ENCODE measurements at places on chromosomes 1 and 21. TPM values are rescaled to one million over a fixed set of nuclear protein-coding genes. Genes with fewer than 3 reads are reported as not detected.

- no peak overlapping the region for H3K27ac ChIP-seq
- H3K36me3 ChIP-seq, result peaks cover 4% of the 10 kb centered on the region
- no peak for DNase-seq
- peaks cover 44% of the 10 kb centered on the region for H3K4me1 ChIP-seq
- H3K27me3 ChIP-seq, result no peaks in the 10 kb centered on the region
- H3K4me3 ChIP-seq, result no peak overlapping the region
Measured at GRCh38 chr1:180253585-180254495, 23.8 kb downstream of the LHX4 start.

DNA sequence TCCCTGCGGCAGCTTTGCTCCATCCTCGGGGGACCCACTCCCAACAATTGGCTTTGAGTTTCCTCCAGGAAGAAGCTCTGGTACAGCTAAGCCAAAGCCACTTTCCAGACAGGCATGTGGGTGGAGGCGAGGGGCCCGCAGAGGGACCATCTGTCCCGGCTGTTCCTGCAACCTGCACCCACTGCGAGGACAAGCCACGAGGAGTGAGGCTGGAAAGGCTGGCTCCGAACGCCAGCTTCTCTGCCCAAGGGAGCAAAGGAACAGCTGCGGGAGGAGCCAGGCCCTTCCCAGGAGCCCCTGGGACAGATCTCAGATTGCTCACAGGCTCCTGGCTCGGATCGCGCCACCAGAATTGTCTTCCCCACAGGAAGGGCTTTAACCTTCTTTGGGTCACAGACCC lies 28.3 kb upstream of the PEF1 start:
- no peak overlapping the region for H3K4me3 ChIP-seq
- H3K4me1 ChIP-seq, result peaks cover 16% of the 10 kb centered on the region
- no peak overlapping the region for H3K27ac ChIP-seq
- no peak for DNase-seq
- H3K36me3 ChIP-seq, result no peaks in the 10 kb centered on the region

DNA sequence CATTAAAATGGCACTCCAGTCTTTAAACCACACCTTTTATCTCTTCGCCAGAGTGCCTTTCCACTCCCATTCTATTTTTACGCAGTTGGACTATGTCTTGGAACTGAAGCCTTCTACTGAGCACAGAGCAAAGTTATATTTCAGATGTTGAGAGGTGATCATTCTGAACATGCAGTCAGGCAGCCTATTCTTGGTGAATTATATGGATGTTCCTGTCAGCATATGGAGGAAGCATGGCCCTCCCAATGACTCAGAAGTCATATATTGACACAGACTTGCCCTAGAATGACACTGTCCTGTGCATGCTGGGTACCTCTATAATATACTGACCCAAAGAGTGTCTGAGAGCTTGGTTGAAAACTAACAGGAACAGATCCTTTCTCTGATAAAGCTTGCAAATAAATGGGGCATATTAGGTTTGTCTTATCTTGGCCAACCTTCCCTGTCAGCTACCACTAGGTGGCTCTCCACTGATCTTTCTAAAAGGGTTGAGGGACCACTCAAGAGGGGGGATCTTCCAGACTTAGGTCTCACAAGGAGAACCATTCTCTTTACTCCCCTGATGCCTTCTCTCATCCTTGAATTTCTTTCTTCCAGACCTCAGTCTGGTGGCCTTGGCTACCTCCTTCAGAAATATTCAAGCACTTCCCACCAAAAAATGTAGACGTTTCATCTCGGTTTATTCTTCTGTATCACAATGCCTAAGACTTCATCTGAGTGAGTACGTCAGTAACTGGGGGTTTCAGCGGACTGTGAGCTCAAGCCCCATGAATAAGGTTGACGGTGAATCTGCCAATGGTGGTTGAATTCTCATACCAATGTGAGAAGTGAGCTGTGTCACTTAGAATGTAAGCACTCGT lies 11.8 kb upstream of the ALG14 start:
- no peak overlapping the region for H3K27ac ChIP-seq
- no peaks in the 10 kb centered on the region for H3K27me3 ChIP-seq
- peaks cover 29% of the 10 kb centered on the region for H3K4me1 ChIP-seq

DNA sequence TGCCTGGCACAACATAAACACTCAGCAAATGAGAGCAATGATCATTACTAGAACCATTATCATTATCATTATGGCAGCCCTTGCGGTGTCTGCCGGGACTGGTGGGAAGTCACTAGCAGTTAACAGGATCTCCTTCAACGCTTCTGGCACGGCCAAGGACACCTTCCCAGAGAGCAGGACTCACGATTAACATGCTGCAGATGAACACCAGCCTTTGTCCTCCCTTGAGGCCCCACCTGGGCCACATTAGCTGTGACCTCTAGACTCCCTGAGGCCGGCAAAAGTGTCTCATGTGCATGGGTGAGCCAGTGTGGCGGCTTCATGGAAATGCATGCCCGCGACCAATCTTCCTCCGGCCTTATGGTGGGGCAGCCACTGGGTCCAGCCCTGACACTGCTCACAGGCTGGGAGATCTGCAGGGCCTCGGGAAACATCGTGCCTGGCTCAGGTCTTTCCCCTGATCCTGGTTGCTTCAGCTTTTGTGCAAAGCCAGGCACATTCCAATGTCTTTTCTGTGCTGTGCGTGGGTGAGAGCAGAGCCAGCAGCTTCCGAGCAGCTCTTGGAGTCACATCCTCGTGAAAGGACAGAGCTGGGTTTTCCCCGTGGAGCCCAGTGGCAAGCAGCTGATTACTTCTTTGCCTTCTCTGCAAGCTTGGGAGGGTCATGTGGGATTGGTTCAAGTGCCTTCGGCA lies 107.3 kb downstream of the HMGB4 start:
- peaks cover 6% of the 10 kb centered on the region for H3K36me3 ChIP-seq
- no peaks in the 10 kb centered on the region for H3K27me3 ChIP-seq
- peak overlapping the region; percentile 56 for H3K27ac ChIP-seq
- no peak overlapping the region for H3K4me3 ChIP-seq
- H3K4me1 ChIP-seq, result peaks cover 38% of the 10 kb centered on the region

NOS1AP gene
- total RNA-seq, result 14.7 TPM

TRAF3IP3 gene
- 0.71 TPM for total RNA-seq

- no peaks in the 10 kb centered on the region for H3K36me3 ChIP-seq
- no peak overlapping the region for H3K27ac ChIP-seq
- H3K4me1 ChIP-seq, result no peaks in the 10 kb centered on the region
- no peak for DNase-seq
- peaks cover 8% of the 10 kb centered on the region for H3K27me3 ChIP-seq
Measured at GRCh38 chr1:35675773-35676172, 34.4 kb upstream of the PSMB2 start.

HAO2 gene
- 0.53 TPM for total RNA-seq

DNA sequence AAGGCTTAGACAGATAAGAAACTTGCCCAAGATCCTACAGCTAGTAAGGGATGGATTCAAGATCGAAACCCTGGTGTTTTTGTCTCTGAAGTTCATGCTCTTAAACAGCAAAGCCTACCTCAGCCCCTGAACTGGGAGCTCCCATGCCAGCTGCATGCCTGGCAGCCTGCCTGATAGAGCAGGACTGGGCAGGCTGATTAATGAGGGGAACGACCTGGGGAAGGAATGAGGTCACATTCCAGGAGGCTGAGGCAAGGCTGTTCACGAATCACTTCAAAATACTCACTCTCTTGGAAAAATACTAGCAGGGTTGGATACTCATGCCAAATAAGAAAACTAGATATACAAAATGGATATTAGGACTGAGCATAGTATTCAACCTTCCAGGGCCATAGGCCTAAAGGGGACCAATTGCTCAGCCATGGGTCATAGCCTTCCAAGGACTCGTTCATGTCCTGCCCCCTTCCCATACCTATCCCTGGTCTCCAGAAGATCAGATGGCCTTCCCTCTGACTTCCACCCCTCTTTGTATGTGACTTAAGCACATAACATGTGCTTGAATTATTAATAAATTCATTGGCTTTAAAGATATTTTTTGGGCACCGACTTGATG lies 15.6 kb upstream of the TACSTD2 start:
- no peak overlapping the region for H3K27ac ChIP-seq
- H3K4me1 ChIP-seq, result no peaks in the 10 kb centered on the region
- no peak for DNase-seq
- no peak overlapping the region for H3K4me3 ChIP-seq

- no peaks in the 10 kb centered on the region for H3K36me3 ChIP-seq
- no peak for DNase-seq
- no peaks in the 10 kb centered on the region for H3K4me1 ChIP-seq
Measured at GRCh38 chr1:97252076-97252475, 530.5 kb downstream of the PTBP2 start.

DNA sequence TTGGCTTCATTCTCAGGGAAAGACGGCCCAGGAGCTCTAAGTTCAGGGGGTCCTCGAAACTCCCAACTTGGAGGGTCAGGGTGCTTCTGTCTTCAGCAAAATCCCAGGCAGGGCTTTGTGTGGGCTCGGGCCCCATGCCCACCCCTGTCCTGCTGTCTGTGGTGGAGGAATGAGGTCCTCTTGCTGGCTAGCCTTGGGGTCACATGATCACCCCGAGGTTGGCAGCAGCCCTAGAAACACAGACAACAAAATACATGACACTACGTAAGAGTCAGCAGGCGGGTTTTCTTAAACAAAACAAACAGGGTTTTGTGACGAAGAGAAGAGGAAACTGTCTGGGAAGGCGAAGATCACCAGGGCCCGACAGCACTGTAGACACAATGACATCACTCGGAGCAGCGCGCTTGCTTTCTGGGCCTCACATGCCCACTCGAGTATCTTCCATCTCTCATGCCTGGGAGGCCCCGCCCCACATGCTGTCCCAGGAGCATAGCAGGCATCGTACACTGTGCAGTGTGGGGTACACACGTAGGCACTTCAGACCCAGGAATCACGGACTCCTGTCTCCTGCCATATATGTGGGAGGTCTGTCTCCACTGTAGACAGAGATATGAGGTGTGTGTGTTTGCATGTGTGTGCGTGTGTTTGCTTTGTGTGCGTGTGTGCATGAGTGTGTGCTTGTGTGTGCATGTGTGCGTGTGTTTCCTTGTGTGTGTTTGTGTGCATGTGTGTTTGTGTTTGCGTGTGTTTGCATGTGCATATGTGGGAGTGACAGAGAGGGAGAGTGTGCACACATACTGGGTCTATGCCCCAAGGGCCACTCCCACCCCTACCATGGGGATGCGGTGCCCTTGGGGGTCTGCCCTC lies 94.7 kb downstream of the SIK1 start:
- H3K36me3 ChIP-seq, result peaks cover 2% of the 10 kb centered on the region
- DNase-seq, result no peak
- H3K27ac ChIP-seq, result peak overlapping the region; percentile 54
- H3K4me1 ChIP-seq, result peaks cover 15% of the 10 kb centered on the region

MATN1 gene
- 0.24 TPM for total RNA-seq

DNA sequence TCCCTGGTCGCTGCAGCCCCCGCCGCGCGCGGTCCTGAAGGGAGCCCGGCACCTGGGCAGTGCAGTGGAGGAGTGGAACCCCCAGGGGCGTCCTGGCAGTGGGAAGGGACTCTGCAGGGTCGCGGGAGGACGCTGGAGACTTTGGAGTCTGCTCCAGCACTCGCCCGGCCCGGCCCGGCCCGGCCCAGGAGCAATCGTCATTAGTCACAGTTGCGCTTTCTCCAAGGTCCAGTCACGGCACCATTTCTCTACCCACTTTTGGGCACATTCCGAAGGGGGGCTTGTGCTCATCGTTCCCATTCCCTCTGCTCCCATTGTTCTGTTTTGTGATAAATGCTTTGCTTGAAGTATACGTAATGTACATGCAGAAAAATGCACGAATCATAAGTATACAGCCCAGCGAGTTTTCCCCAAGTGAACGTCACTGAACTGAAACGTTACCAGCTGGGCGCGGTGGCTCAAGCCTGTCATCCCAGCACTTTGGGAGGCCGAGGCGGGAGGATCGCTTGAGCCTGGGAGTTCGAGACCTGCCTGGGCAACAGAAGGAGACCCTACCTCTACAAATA lies 999 bp downstream of the THAP3 start:
- no peak for DNase-seq
- H3K4me1 ChIP-seq, result peaks cover 14% of the 10 kb centered on the region
- H3K4me3 ChIP-seq, result peak overlapping the region; percentile 89

- H3K27ac ChIP-seq, result no peak overlapping the region
- peaks cover 4% of the 10 kb centered on the region for H3K27me3 ChIP-seq
- H3K4me1 ChIP-seq, result peaks cover 38% of the 10 kb centered on the region
- H3K36me3 ChIP-seq, result no peaks in the 10 kb centered on the region
Measured at GRCh38 chr1:31502253-31502652, 74.1 kb upstream of the TINAGL1 start.

CHI3L1 gene
- 0.27 TPM for total RNA-seq

SPATA21 gene
- 0.07 TPM for total RNA-seq

SAMSN1 gene
- total RNA-seq, result 1.0 TPM

DNA sequence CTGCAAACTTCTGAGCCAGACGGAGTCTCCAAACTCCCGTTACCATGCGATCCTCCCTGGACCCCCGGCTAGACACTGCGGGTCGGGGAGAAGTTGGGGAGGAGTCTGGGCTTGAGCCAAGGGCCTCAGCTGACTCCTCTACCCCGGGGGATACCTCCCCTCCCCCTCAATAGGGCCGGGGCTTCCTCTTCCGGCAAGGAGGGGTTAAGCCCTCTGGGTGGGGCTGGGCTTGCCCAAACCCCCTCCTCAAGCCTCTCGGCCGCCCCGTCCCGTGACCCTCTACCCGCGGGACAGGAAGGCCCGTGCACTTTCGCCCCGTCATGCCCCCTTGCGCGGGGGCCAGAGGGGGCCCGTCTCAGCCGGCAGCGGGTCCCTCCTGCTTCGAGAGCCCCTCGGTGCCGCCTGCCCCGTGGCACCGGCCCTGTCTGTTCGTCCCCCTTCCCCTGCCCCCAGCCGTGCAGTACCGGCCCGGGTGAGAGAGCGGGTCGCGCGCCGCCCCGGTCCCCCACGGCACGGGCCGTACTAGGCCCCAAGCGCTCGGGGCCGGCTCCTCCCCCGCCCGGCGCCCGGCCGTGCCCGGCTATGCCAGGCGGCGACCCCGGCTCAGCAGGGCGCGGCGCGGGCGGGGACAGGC lies 652 bp downstream of the ARL8A start:
- peaks cover 18% of the 10 kb centered on the region for H3K4me1 ChIP-seq
- peak overlapping the region; percentile 83 for H3K4me3 ChIP-seq
- peak overlapping the region; percentile 71 for H3K27ac ChIP-seq

DNA sequence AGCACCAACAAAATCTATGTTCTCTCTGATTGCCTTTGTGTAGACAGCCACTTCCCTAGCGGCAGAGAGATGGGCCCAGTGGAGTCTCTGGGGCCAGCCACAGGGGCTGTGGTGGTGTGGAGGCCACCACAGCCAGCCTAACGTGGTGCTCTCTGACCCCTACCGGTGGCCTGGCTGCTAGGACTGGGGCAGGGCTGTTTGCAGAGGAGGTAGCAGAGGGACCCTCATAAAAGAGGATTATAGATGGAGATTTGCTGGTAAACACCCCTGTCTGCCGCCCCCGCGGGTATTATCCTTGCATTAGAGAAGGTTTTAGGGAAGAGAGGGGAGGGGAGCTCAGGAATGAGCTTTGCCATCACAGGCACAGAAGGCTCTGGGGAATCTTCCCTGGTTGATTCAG lies 310.3 kb upstream of the VAMP3 start:
- no peak overlapping the region for H3K4me3 ChIP-seq
- peaks cover 18% of the 10 kb centered on the region for H3K4me1 ChIP-seq
- H3K36me3 ChIP-seq, result no peaks in the 10 kb centered on the region

SYCP1 gene
- 0.34 TPM for total RNA-seq

OR2M3 gene
- total RNA-seq, result not detected

GRCh38 chr1:181992072-181992471 lies 69.4 kb downstream of the ZNF648 start:
- DNase-seq, result no peak
- no peak overlapping the region for H3K4me3 ChIP-seq
- peaks cover 12% of the 10 kb centered on the region for H3K4me1 ChIP-seq
- H3K27ac ChIP-seq, result no peak overlapping the region
- no peaks in the 10 kb centered on the region for H3K36me3 ChIP-seq

- no peaks in the 10 kb centered on the region for H3K36me3 ChIP-seq
- peaks cover 11% of the 10 kb centered on the region for H3K27me3 ChIP-seq
Measured at GRCh38 chr1:10832703-10833102, 36.3 kb upstream of the CASZ1 start.
